GM12878 (cell line): ENCODE measurements at places on chromosomes 12 and 14. TPM values are rescaled to one million over a fixed set of nuclear protein-coding genes. Genes with fewer than 3 reads are reported as not detected.

The RFX4 gene
- total RNA-seq, result not detected in 2 replicates

The HOXC9 gene
- total RNA-seq, result not detected in 2 replicates

The NDUFB1 gene
- 132 and 135 TPM in 2 replicates for total RNA-seq

The GLI1 gene
- total RNA-seq, result 1.1 and 1.2 TPM in 2 replicates

The NKX2-1 gene
- not detected in 2 replicates for total RNA-seq

The SPTB gene
- total RNA-seq, result 0.03 and 0.11 TPM in 2 replicates

The KRT7 gene
- 6.6 and 7.6 TPM in 2 replicates for total RNA-seq

The SLC38A4 gene
- 0.16 and 0.23 TPM in 2 replicates for total RNA-seq

The GPRC5A gene
- 2.8 and 3.5 TPM in 2 replicates for total RNA-seq

The CLEC1A gene
- total RNA-seq, result not detected in 2 replicates

The TAS2R31 gene
- 2.7 and 2.9 TPM in 2 replicates for total RNA-seq

The MTHFD1 gene
- total RNA-seq, result 237 and 261 TPM in 2 replicates

The CLEC4C gene
- 3.7 and 3.8 TPM in 2 replicates for total RNA-seq

The KTN1 gene
- 87.5 and 92.1 TPM in 2 replicates for total RNA-seq

The PRPH gene
- total RNA-seq, result 0.31 TPM in 1 of 2 replicates, not detected in the other

The WIF1 gene
- total RNA-seq, result not detected in 2 replicates

The GALNT6 gene
- 31.5 and 40.4 TPM in 2 replicates for total RNA-seq

DNA sequence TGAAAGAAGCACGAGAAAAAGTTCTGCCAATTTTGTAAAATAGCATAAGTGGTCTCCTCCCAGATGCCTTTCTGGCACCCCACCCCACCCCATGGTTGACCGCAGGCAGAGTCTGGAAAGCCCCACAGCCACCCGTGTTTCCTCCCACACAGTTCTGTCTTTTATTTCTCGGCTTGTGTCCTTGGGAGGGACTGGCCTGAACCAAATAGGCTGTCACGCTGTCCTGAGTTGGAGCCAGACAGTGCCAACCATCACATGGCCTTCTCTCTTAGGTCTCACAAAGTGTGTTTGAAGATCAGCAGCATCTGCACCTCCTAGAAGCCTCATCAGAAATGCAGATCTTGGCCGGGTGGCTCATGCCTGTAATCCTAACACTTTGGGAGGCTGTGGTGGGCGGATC, 10.2 kb upstream of the LTA4H start:
- no peak for DNase-seq

DNA sequence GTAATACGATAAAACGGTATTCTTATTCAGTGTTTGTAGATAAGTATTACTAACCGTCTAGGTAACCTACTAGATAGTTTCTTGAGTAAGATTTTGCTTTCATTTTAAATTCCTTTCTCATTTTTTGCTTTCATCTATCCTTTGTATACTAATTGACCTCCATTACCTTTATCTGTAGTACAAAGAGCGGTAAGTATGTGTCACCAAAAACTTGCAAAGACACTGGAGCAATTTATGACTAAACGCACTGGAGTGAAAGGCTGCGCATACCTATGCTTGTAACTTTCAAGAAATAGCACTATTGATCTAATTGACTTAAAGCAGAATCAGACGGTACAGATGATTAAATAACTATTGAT, 1.7 kb downstream of the ARHGAP5 start:
- DNase-seq, result no peak

GRCh38 chr14:33669111-33669510, 281.8 kb downstream of the EGLN3 start:
- DNase-seq, result no peak

DNA sequence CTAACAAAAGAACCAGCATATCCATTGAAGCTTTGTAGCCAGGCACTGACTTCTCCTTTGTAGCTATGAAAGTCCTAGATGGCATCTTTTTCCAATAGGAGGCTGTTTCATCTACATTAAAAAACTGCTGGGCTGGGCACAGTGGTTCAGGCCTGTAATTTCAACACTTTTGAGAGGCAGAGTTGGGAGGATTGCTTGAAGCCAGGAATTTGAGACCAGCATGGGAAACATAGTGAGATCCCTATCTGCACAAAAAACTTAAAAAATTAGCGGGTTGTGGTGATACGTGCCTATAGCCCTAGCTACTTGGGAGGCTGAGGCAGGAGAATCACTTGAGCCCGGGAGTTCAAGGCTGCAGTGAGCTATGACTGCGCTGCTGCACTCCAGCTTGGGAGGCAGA, 167.7 kb downstream of the CALM1 start:
- no peak for DNase-seq

- no peak for DNase-seq
These were observed 16.8 kb upstream of the EIF5 start for GRCh38 chr14:103317251-103317650.

DNA sequence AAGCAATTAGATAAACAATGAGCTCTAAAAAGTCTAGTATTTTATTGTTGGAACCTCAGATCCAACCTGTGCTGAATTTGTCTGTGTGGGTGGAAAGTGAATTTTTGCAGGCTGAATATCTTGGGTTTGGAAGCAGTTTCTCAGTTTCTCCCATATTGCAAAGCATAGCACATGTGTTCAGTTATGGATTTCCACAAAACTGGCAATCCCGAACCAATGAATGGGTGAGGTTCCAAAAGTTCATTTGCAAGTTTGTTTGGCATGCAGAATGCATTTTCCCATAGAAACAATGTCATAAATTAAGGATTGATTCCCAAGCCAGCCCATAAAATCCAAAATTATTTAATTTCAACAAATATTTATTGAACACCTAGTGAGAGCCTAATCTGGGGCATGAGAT, 43.4 kb downstream of the PLXNC1 start:
- DNase-seq, result no peak

- no peak for DNase-seq
These were observed 25.4 kb downstream of the DHRS2 start for GRCh38 chr14:23661542-23661941.

DNA sequence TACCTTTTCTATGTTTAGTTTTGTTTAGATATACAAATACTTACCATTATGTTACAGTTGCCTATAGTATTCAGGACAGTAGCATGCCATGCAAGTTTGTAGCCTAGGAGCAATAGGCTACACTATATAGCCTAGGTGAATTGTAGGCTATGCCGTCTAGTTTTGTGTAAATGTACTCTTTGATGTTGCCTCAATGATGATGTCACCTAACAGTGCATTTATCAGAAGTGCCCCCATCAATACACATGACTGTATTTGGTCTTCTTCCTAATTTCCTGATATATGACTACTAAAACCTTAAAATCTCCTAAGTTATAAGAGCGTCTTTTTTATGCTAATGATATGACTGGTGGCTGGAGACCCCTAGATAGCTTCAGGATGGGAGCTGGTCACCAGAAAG, 394.4 kb upstream of the STXBP6 start:
- DNase-seq, result no peak

- no peak for DNase-seq
These were observed 46.7 kb downstream of the MSRB3 start for GRCh38 chr12:65325183-65325582.

DNA sequence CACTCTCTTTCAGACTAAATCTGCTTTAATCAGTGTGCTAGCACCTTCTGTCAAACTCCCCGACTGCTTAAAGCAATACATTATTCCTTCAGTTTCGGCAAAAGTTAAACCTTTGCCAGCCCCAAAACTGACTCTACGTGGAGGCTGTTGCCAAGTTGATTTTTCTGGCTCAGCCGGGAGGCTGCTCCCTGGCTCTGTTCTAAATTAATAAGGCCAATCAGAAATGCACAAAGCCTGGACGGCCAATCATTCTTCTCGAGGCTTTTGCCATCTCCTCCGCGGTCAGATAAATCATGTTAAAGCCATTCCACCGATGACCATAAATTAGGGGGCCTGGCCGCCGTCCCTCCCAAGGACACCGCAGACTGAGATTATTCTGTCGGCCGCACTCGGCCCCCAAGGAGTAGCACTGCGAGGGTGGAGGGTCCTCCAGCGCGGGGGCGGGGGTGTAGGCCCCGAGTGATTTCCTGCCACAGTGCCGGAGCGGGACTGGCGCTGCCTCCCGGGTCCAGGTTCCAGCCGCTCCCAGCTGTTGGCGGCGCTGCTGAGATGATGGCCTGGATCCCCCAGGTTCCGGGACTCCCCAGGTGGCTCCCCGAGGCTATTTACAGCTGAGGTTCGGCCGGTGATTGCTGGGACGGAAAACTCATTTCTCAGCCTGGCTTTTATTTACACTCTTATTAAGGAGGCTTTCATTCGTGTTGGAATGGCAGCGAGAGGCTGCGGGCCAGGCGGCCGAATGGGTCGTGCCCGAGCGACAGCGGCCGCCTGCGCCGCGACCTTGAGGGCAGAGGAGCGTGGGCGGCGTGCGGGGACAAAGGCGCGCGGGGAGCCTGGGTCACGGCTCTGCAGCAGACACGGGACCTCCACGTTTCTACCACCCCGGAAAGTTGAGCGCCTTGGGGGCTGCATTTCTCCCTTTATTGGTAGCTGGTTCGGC, 165.1 kb downstream of the MON2 start:
- no peak for DNase-seq

DNA sequence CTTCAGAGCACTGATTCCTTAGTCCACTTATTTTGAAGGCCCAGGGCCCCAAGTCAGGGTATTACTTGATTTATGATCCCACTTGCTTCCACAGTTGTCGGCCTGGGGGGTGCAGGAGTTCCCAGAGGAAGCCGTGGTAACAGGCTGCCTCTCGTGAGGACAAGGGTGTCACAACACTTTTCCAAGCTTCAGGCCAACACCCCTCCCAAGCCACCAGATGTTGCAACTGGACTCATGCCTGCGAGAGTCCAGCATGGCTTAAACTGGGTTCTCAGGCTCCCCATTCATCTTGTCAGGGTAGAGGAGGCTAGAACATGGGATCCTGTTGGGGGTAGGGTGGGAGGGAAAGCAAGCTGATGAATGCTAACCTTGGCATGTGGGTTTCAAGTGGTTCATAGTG, 56.1 kb downstream of the BMP4 start:
- DNase-seq, result no peak

GRCh38 chr14:60563113-60563512, 54.2 kb downstream of the SIX6 start:
- DNase-seq, result no peak

DNA sequence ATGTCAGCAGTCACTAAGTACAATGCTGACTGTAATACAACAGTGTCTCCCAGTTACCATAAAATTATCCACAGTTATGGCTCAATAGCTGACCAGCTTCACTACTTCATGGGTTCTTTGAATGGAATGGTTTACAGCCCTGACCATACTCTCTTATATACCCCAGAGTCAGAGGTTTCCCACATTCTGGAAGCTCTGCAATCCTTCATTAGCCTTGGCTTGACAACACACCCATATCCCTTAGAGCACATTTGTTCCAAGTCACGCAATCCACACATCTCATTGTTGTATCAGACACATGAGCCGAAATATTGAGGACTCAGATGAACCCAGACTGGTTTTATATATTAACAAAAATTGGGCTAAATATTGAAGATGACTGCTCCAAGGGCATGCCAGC, 209.4 kb upstream of the PLXNC1 start:
- DNase-seq, result no peak

- DNase-seq, result no peak
These were observed 314 bp upstream of the DHRS7 start for GRCh38 chr14:60165547-60165876.

DNA sequence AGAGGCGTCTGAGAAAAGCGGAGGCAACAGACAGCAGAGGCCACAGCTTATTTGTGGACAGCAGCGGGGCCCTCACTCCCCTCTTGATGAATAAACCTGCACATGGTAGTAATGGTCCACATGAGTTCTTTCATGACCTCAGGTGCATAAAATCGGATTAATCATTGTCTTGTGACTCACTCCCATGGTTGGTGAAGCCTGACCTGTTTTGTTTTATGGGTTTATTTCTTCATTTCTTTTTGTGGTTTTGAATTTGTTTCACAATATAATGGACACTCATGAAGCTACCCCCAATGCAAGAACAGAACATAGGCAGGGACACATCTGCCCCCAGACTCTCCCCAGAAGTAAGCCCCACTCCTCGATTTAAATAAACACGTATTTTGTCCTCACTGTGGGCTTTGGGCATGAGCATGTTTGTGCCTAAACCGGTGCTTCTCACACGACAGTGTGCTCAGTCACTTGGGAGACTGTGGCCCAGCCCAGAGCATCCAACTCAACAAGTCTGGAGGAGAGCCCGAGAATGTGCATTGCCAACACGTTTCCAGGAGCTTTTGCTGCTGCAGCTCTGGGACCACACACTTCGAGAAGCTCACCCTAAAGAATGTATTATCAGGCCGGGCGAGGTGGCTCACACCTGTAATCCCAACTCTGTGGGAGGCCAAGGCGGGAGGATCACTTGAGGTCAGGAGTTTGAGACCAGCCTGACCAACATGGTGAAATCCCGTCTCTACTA, 116.1 kb downstream of the SCARB1 start:
- peak; percentile 45 for DNase-seq

GRCh38 chr12:75917083-75917482, 114.5 kb downstream of the PHLDA1 start:
- DNase-seq, result peak; percentile 17

DNA sequence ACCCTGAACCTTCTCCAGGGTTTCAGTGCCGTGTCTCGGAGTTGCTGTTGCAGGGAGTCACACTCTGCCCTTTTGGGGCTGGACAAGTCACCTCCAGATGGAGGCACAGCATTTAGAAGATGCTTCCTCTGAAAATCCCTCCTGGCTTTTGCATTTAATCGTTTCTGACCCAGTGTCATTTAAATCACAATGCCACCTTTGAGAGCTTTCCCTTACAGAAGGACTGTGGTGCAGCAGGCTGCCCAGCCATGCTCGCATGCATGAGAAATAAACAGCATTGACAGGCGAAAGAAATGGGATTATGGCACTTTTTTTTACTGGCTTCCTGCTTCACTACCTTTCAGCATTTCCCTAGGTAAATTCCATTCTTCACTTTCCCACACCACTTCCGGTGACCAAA, 113.4 kb upstream of the DYRK2 start:
- no peak for DNase-seq

DNA sequence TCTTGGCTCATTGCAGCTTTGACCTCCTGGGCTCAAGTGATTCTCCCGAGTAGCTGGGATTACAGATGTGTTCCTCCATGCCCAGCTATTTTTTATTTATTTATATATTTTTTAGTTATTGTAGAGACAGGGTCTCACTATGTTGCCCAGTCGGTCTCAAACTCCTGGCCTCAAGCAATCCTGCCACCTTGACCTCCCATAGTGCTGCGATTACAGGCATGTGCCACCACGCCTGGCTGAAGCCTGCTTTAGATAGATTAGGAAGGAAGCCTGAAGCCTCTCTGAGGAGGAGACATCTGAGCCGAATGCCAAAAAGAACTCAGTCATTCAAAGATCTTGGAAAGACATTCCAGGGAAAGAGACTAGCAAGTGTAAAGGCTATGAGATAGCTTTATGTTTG, 10.2 kb downstream of the INHBC start:
- no peak for DNase-seq

DNA sequence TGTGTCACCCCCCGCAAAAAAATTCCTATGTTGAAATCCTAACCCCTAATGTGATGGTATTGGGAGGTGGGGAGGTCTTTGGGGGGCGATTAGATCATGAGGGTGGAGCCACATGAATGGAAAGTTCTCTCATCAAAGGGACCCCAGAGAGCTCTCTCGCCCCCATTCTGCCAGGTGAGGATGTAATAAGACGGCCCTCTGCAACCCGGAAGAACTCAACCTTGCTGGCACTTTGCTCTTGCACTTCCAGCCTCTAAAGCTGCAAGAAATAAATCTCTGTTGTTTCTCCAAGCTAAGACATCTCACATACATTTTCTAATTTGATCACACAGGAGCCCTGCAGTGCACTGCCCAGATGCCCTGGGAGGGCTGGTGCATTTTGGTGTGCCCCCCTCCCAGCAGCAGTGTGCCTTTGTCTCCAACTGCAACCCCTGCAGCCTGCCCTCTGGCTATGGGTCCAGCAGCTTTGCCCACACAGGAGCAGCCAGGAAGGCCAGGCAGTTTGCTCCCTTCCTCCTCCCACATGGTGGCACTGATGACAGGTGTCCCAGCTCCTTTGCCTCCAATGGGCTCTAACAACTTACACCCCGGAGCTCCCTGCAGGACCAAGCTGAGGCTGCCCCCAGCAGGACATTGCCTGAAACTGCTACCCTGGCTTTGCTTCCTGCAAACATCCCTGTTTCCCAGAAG, 59.3 kb downstream of the C14orf132 start:
- peak; percentile 7 for DNase-seq
